NCI-H69 (cell line): ENCODE measurements at places on chromosomes 6 and 20.

DNA sequence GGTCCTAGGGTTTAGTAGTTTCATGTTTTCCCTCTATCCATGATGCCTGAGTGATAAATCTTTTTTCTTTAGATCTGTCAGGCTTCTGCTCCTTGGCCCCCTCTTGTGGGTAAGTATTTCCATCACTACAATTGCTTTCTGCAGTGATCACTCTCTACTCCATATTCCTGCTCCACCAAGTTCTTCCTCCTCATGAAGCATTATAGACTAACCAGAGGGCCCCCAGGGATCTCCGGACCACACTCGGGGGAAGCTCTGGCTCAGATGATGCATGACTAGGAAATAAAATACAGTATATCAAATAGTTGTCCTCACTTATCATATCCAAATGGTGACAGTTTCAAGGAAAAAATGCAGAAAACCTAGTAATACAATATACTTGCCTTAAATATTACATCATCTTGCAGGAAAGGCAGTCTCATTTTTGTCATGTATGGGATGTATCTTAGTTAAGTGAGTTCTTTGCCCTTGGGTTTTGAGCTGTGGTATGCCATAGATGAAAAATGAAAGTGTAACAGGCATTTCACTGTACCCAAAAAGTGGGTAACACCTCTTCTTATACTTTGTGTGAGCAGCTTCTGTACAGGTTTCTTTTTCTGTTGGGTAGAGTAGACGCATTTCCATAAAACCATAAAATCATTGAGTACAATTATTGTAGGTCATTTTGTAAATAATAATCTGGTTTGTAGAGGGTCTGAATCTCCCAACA is 200.9 kb upstream of the EYA4 start:
- DNase-seq = no peak

GRCh38 chr20:17646961-17647301 is 35.1 kb downstream of the RRBP1 start:
- peak; percentile 46 for DNase-seq

DNA sequence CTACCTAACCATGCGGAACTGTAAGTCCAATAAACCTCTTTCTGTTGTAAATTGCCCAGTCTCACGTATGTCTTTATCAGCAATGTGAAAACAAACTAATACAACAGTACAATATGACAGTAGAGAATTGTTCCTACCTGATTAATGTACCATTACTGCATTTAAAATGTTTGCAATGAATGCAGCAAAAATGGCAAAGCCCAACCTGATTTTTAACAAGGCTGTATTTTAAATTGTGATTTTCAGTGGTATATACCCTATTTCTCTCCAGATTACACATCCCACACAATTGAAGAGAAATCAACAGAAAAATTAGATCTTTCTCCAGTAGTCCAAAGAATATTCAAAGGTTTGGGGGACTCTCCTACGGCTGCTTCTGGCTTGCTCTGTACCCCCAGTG is 3.3 kb upstream of the PCSK2 start:
- DNase-seq = no peak

DNA sequence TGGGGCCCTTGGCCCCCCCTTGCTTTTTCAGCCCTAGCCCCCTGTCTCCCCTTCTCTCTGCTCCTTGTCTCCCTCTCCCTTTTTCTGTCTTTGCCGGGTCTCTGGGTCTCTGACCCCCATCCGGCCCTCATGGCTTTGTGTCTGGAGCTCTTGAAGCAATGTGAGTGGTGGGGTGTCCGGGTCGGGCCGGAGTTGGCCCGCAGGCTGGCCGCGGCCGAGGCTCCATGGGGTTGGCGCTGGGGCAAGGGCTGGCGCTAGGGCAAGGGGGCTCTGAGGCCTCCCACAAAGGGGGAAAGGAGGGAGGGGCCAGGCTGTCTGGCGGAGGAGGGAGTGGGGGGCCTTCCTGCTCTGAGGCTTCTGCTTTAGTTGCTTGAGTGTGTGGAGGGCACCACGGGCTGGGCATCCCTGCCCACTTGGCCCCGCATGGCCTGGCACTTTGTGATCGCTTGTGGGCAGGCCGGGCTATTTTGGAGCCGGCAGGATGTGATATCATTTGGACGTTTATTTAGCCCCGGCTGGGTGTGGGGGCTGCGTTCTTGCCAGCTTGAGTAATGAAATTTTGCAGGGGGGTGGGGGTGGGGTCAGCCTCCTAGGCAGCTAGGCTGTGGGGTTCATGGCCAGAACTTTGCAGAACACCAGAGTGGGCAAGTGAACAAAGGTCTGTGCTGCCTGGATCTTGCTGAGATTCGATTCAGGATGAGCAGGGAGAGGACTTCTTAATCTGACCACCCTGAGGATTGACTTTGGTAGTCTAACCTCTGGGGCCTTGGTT is 78.7 kb upstream of the MYL9 start:
- DNase-seq = peak; percentile 37

- DNase-seq = no peak
Observed at GRCh38 chr6:170089963-170090362, 200.9 kb downstream of the DLL1 start.

DNA sequence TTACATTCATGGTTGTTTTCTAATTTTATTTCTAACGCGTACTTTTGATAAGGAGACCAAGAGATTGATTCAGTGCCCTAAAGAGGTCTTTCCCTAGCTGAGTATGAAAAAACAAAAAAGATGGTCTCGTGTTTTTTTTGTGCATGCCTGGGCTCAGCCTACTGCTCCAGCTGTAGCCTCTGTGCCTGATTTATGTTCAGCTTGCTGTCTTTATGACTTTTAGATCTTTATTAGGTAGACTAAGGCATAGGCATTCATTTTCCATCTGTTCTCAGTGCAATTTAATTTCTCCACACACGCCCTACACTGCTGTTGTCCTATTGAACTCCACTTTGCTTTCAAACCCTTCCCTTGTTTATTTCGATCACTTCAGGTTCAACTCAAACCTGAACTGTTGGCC is 56.5 kb downstream of the OPRM1 start:
- no peak for DNase-seq

- no peak for DNase-seq
Observed at GRCh38 chr20:33095249-33095648, 15.8 kb downstream of the BPIFB4 start.

GRCh38 chr6:110708295-110708950 is 106.8 kb downstream of the CDK19 start:
- no peak for DNase-seq
